Stimulated activated CD8-positive, alpha-beta memory T cell treated with anti-CD3 and anti-CD28 coated beads, Interleukin-2, amount 100 ng/mL, for 1 hour (primary cell): ENCODE measurements at places on chromosomes 13 and 19.

DNA sequence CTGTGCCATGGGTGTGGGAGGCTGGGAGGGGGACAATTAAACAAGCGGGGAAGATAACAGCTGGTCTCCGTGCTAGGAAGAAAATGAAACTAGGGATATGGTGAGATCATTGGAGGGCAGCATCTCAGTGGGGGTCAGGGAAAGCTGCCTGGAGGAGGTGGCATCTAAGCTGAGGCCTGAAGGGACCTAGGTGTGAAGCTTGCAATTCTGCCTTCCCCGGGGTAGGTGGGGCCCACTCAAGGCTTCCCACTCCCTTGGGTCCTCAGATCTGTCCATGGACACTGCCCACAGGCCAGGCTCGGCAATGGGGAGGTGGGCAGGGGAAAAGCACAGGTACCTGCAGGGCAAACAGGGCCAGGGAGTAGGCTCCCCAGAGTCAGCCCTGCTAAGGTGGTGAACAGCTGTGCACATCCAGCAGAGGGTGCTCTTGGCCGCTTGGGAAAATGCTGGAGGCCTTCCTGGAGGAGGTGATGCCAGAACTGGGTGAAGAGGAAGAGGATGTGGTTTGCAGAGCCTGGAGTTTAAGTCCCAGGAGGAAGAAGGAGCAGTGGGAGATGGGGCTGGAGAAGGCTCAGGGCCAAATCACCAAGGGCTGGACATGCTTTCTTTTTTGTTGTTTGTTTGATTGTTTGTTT lies 25.7 kb upstream of the CCNE1 start:
- no peak for DNase-seq

DNA sequence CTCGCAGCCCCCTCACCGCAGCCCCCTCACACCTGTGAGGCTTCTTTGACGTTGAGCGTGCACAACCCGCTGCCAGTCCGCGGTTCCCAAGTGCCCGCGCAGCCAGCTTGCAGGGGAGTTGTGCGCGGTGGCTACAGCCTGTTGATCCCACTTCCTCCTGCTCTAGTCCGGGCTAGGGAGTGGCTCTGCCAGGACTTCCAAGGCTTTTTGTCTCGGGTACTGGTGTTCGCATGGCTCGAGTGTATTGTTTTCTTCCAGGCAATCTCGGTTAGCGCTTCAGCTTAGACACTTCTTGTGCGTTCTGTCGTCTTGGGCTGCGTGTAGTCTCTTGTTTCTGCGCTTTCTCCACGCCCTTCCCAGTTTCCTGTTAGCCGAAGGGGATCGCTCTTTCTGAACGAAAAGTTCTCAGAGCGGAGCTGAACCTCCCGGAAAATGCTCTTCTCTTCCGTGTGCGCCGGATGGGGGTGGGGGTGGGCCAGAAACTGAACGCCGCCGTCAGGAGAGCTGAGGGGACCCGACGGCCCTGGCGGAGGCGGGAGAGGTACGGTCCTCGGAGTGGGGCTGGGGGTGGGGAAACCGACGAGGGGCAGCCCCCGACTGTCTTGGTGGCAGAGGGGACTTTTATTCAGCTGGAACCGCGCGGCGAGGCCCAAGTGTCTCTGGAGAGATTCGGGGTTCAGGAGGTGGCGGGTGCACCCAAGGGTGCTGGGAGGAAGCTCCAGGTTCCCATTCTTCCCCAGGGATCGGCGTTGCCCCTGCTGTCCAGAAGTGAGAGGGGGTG lies 697 bp upstream of the DGKH start:
- no peak for DNase-seq

DNA sequence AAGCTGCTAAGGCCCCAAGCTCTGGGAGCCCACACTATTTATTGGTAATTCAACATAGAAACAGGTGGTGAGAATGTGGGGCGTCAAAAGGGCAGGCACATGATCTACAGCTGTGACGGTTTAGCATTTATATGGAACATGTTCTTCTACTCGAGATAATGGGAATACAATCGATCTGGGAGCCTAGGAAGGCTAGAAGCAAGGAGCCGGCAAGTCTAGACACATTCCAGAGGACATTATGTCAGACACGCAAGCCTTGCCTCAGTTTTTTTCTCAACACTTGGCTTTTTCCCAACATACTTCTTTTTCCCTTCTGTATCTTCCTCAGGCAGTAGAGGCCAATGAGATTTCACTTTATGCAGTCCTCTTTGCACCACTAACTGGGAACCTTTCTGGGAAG lies 315.7 kb upstream of the SLITRK5 start:
- no peak for DNase-seq

DNA sequence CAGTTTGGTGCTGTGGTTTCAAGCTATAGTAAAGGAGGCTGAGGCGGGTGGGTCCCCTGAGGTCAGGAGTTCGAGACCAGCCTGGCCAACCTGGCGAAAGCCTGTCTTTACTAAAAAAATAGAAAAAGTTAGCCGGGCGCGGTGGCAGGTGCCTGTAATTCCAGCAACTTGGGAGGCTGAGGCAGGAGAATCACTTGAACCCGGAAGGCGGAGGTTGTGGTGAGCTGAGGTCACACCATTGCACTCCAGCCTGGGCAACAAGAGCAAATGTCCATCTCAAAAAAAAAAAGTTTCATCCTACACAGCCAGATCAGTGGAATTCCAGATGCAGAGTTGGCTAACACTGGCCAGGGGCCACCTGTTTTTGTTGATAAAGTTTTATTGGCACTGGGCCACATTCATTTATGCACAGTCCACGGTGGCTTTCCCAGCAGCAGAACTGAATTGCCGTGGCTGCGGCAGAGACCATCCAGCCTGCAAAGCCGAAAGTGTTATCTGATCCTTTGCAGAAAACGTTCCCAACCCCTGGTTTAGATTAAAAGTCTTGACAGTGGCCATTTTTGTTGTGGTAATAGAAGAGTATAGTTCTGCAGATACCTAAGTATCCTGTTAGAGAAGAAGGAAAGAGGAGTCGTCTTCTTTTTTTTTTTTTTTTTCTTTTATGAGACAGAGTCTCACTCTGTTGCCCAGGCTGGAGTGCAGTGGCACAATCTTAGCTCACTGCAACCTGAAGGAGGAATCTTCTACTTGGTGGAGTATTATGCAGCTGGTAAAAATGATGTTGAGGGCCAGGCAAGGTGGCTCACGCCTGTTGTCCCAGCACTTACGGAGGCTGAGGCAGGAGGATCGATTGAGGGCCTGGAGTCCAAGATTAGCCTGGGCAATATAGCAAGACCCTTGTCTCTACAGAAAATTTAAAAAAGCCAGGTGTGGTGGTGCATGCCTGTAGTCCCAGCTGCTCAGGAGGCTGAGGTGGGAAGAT lies 8.7 kb downstream of the NCLN start:
- DNase-seq: no peak

DNA sequence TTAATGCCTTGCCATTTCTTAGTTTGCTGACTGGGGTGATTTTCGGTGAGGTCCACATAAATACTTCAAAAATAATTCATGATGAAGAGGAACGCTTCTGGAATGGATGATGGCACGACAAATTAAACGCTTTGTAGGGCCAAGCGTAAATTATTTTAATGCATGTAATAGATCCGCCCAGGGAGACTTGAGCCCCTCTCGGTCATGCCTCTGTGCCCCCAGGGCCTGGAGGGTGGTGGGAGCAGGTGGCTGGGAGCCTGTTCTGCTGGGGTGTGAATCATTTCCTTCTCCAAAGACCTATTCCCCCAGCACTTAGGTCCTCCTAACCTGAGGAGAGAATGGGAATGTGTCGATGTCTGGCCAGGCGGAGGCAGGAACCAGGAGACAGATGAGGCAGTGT lies 350.6 kb downstream of the ZNF536 start:
- DNase-seq: no peak

DNA sequence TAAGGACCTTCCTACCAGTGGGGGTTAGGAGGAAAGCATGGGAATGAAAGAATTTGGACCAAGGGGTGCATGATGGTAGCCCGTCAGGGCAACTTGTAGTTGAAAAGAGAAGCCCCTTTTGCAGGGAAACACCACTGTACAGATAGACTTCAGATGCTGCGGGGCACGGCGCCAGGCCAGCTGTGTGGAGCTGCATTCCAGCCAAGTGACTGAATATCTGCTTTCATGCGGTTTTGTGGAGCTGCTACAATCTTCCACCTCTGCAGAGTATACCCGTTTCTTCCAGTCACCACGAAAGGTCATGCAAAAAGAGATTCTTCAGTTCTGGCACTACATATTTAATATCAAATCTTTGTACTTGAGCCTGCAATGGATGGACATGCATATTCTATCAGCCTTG lies 104.7 kb downstream of the RGCC start:
- no peak for DNase-seq

DNA sequence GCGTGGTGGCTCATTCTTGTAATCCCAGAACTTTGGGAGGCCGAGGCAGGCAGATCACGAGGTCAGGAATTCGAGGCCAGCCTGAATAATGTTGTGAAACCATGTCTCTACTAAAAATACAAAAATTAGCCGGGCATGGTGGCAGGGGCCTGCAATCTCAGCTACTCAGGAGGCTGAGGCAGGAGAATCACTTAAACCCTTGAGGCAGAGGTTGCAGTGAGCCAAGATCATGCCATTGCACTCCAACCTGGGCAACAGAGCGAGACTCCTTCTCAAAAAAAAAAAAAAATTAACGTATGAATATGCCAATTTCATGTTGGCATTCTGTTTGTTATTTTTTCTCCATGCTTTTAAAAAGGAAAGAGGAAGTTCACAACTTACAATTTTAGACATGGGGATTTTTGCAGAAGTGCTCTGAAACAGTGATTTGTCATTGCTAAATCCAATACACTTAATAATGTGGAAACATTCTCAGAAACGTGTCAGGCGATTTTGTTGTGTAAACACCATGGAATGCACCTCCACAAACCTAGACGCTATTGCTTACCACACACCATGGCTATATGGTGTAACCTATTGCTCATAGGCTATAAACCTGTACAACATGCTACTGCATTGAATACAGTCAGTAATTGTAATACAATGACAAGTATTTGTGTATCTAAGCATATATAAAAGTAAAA lies 115.9 kb upstream of the PCDH20 start:
- no peak for DNase-seq

- no peak for DNase-seq
Observed at GRCh38 chr19:6020166-6020882, 42.4 kb upstream of the RANBP3 start.

DNA sequence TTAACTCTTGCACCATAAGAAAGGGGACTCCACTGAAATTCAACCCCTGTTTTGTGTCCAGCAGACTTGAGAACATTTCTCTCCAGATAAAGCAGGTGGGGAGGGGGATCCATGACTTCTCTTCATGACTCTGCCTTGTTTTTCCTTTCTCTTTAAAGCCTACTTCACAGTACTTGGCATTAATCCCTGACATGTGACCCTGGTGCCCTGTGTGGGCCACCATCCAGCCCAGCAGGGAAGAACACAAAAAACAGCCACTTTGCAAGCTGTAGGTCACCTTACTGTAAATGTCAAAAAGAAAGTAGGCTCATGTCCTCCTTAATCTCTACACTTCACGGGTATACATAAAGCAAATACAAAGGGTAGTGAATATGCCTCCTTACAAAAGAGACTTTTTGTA lies 30.3 kb upstream of the TPP2 start:
- DNase-seq: no peak

DNA sequence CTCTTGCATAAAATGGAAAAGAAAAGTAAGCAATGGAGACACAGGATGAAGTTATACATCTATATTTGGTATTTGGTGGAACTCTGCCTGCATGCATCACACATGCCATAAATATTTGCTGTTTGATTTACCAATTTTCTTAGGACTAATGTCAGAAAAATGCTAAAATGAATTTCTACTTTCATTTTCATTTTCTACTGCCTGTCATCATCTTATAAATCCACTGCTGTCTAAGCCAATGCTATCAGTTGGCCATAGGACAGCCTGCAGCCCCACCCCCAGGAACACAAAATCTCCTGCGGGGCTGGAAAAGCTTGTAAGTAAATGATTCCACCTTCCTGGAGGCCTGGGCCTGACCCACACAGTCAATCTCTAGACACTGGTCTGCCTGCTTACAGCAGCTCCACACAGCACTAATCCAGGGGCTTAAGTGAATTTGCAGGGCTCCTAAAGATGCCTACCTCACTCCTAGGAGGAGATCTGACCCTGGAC lies 122.0 kb downstream of the ENOX1 start:
- DNase-seq: no peak
